ENCODE measurements at places on chromosomes 3 and 15. TPM values are rescaled to one million over a fixed set of nuclear protein-coding genes. Genes with fewer than 3 reads are reported as not detected.

Gene SKOR1
- 0.49 TPM for total RNA-seq

Gene RTP1
- total RNA-seq: not detected

Gene CPLX3
- not detected for total RNA-seq

DNA sequence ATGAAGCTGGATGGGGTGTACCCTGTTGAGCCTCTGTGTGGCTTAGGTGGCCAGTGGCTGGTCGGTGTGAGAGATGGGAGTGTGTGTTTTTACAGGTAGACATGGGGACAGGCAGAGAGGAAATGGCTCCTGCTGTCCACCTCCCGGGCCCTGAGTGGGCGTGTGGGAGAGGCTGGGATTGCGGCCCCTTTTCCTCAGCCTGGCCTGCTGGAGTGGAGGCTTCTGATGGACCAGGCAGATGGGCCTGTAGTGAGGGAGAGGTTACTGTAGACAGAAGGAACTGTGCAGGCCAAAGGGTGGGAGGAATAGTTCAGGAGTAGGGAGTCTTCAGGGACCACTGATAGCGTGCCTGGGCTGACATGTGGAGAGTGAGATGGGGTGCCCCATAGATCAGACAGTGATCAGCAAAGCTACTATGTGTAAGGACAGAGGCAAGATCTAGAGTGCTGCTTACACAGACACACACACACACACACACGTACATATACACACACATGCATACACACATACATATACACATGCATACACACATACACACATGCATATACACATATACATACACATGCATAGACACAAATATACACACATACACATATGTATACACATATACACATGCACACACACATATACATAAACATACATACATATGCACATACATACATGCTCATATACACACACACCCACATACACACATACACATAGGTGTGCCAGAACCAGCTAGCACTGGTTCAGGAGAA is 26.4 kb downstream of the ACAA1 start:
- DNase-seq: no peak

- no peak for DNase-seq
These were observed 26.5 kb upstream of the TIMP4 start for GRCh38 chr3:12185172-12185710.

- no peak for DNase-seq
These were observed at the start of gene GALNT15 for GRCh38 chr3:16174389-16174788. Gene GALNT15, plus strand, starts transcription at chr3:16174680. Its CDS starts 472 bp downstream, at chr3:16175152.

DNA sequence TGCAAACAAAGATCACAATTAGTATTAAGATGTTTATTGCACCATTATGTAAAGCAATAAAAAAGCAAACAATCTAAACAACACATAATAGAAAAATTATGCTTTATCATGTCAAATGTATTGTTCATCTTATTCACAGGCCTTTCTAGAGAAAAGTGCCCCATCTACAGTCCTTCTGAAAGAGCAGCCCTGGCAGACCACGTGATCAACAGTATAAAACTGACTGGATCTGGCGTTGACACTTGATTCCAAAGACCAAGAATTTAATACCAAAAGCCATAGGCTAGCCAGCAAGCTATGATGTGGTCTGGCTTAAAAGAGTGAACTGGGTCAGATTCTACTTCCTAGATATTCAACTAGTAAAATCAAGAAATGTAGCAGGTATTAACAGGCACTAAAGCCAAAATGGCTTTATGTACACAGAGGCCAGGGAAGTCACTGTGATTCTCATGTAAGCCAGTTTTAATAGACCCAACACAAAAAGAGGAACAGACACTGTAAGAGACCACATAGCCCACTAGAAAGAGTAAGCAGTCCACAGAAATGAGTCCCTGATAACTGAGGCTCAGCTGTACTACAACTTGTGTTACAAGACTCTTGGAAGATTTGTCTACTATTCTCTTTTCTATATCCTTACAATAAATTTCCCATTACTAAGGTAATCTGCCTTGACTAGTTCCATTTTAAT is 32.5 kb downstream of the DMXL2 start:
- no peak for DNase-seq

- DNase-seq: no peak
These were observed 6.8 kb downstream of the SKOR1 start for GRCh38 chr15:67832031-67832551.

GRCh38 chr3:8456412-8456811 is 45.2 kb upstream of the LMCD1 start:
- DNase-seq: no peak
